ENCODE measurements at places on chromosomes 11 and 22.

DNA sequence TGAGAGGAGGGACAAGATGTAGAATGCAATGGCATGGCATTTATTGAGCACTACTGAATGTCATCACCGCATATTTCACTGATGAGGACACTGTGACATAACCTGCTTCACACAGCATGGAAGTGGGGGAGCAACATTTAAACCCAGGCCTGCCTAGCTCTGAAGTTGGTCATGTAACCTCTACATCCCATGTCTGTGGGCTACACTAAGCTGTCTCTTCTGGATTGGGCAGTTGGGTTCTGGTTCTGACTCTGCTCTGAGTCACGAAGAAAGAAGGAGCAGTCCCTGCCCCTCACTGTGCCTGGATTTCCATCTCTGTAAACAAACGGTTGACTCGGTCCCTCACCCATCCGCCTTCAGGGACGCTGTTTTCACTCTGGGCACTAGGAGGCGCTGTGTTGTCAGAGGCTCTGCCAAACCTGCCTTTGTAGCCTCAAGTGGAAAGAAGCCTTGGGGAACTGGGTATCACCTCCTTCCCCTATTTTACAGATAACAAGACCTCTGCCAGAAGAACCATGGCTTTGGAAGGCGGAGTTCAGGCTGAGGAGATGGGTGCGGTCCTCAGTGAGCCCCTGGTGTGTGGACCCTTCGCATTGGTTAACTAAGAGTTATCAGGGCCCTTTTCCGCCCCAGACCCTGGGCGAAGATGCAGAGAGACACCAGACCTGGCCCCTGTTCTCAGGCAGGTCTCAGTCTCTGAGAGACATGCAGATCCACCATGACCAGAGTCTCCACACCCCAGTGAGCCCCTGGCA lies 12.7 kb upstream of the ARHGEF17 start:
- peak; percentile 72 for DNase-seq

DNA sequence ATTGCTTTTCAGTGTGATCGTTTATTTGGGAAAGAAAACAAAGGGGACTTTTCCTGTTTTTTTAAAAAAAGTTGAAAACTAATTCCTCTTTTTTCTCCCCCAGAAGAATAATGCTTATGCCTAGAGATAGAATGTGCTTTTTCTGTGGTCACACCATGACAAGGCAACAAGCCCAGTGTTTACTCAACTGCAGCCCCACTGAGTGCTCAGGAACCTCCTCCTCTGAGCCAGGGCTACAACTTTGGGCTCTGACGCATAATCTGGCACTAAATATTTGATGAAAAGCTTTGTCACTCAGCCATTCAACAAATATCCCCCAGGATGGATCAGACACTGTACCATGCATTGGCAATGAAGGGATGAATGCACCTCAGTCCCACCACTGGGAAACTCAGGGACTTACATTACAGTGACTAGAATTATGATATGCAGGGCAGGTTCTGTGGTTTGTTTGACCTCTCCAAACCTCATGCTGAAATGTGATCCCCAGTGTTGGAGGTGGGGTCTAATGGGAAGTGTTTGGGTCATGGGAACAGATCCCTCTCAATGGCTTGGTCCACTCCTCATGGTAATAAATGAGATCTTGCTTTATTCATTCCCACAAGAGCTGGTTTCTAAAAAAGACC lies 155.9 kb downstream of the CCDC34 start:
- DNase-seq, result no peak

GRCh38 chr11:75503531-75504099 lies 22.1 kb downstream of the GDPD5 start:
- DNase-seq, result no peak

DNA sequence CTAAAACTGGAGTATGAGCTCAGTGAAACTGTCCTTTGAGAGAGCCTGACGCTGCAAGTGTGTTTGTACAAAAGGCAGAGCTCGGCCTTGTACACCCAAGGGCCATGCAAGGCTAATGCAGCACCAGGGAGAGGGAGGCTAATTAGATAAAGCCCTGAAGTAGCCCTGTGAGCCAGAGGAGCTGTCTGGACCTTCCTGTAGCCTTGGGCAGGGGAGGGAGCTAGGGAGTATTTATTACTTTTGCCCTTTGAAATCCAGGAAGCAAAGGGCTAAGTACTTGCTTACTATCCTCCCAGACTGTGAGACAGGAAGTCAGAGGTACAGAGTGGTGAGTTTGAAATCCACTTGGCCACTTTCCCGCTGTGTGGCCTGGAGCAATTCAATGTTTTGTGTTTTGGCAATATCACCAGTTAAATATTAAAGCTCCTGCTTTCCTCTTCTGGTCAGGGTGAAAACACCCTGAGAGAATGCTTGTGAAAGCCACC lies 10.2 kb upstream of the LDHA start:
- no peak for DNase-seq

DNA sequence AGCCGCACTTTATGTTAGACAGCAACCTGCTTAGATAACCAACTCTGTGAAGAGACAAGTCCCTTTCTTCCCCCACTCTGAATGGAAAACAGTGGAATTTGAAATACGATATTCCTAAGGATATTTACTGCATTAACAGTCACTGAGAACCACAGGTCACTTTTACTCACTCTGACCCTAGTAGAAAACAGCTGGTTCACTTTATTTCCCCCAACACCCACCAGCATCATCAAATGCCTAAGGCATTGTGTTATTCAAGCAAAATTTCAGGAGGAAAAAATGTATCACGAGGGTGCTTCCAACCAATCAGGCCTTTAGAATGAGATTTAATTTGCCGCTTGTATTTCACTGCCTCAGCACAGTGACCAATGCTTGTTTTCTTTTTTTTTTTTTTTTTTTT lies 1134.1 kb upstream of the CCDC90B start:
- no peak for DNase-seq

DNA sequence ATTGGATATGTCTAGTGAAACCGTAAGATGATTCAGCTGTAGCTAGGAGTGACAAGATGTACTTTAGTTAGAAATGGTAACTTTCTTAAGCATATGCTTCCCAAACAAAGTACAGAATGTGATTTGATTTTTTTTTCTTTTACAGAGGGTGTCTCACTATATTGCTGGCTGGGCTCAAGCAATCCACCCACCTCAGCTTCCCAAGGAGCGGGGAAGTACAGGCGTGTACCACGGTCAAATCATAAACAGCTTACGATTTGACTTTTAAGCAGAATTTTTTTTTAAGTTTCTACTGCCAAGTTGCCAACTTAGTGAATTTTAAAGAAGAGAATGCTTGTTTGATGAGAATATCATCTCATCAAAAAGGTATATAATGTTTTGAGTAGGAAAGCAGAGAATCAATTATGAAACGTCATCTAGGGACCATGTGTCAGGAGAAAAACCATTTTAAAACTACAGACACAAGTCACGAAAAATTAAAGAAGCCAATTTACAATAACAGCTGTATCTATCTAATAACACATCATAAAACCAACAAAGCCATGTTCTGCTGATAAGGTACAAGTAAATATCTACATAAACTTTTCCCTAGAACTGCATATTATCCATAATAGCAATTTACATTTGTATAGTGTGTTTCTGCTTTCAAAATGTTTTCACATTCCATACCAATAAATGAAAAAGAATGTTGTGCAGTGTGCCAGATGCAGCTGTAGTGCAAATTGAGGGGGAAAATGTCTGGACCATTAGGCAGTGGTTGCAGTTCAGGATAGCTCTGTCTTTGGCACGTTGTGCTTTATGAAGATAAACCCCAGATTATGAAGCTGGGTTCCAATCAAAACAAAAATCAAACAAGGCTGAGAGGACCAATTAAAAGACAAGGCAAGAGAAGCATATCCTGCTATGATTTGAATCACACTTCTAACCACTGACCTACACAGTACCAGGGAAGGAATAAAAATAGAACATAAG lies 33.7 kb upstream of the USP47 start:
- DNase-seq, result no peak

GRCh38 chr11:64438986-64439771 lies 80.2 kb downstream of the RPS6KA4 start:
- no peak for DNase-seq

DNA sequence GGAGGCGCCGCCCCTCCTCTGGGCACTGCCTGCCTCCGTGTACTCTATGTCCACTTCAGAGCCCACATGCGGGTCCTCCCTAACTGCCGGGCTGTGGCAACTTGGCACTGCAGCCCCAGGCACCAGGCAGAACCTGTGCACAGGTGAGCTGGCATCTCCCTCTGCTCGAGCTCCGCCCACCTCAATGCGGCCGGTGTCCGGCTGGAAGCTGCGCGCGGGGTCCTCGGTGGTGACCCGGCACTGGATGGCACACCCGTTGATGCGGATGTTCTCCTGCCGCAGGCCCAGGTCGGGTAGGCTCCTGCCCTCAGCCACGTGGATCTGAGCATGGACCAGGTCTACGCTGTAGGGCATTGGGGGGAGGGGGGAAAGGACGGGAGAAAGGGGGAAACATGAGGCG lies 9.1 kb downstream of the LRFN4 start:
- DNase-seq, result no peak

DNA sequence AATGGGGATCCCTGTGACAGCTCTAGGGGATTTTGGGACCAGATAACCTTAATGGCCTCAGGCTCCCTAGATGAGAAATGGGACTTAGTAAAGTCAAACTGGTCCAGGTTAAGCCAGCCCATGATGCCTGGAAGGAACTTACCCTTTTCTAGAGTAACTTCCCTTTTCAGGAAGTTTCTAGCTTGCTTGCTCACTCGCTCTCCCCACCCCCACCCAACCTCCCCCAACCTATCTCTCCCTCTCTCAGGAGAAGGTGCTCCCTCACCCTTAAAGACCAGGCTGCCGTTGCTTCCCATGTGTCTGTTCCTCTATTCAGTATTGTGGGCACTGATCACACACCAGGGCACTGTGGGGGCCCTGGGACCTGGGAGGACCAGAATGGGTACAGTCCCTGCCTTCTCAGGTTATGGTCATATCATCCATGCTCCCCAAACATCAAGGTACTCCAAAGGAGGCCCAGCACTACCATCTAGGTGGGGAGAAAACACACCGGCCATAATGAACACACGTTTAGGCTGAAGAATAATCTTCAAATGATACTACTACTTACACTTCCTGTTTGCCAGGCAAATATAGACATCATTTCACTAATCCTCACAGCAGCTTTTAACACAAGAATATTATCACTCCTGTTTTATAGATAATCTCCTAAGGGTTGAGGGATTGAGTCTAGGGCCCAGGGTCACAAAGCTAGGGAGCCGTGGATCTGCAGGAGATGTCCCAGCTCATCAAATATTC lies 18.2 kb downstream of the KCNQ1OT1 start:
- DNase-seq, result no peak

DNA sequence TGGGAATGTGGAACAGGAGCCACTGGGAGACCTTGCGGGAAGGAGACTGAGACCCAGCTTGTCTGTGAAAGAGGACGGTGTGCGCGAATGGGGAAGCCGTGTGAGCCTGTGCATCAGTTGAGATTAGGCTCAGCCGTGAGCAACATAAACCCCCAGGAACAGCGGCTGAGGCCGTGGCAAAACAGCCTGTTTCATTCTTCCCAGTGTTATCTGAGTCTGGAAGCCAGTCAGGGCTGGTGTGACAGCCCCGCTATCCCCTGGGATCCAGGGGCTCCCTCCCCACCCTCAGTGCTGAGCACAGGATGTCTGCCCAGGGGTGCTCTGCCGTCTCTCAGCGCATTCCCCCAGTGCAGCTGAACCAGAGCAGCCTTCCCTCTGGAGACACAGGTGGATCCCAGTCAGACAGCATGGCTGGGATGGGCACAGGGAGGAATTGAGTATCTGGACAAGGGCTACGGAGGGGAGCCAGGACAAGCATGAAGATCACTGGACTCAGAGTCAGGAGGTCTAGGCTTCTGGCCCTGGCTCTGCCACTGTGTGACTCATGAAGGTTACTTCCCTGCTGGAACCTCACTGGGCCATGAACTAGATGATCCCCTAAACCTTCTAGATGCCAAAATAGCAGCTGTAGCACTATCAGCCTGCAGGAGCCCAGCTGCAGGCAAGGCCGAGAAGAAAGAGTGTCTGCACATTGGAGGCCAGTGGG lies 8.6 kb downstream of the OAF start:
- no peak for DNase-seq

DNA sequence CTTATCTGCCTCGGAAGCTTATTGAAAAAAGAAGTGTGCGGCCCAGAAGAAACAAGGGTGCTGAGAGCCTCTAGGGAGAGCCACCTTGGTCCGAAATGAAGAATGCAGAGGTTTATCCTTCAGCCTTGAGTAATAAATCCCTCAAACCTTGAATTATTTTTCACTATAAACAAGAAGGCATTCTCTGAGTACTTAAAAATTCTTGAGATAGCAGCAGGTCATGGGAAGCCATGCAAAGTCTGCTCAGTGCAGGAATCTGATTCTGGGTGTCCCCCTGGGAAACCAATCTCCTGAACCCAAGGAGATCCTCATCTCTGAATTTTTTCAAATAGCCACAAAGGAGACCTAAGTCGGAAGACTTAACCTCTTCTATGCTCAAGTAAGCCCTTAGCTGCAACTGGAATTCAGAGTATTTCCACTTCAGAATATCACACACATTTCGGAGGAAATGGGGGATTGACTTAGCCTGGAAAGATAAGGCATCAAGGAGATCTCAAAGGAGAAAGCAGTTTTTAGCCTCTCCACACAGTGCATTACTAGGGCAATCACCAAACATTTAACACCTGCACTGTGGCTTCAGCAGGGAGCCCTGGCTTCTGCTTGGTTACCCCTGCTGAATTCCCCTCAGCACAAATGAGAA lies 365.0 kb downstream of the ETS1 start:
- no peak for DNase-seq

DNA sequence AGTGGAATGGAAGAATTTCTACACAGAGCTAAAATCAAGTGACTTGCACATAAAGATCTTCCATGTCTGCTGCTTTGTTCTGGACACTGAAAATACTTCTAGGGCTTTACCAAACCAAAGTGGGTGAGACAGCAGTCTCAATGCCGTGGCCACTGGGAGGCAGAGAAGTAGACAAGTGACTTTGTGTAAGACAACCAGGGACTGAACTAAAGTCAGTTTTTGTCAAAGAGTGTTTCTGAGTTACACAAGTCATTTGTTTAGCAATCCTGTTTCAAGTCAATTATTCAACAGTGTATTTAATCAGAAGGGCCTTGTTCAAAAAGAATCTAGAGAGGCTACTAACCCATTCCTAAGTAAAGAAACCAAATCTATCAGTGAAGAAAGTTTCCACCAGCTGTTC lies 46.6 kb downstream of the TCP11L1 start:
- no peak for DNase-seq

DNA sequence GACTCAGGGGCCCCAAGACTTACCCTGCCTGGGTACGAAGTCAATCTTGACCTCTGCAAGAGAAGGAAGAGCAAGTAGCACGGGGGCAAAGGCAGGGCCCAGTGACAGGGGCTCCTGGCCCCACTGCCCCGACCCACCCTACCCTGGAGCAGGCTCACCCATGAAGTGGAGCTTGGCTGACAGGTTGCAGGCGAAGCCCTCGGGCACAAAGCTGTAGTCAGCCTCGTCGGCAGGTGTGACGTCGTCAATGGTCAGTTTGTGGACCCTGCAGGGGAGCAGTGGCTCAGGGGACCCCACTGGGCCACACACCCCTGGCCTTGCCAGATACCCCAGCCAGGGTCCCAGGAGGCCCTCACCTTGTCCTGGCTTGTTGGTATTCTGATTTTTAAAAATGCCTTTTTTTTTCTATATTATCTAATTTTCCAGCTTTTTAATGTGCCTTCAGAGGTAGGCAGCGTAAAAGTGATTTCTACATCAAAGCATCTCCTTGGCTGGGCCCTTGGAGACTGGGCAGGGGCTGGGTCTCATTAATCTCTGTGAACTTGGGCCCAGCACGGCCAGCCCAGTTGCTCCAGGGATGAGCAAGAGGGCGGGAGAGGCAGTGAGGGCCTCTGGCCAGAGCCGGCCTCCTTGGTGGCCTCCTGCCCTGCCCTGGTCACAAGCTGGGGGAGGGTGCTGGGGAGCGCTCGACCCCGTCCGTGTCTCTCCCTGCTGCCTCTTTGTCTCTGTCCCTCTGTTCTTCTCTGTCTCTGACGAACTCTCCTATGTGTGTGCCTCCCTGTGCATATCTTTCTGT lies 11.3 kb downstream of the MYBPC3 start:
- no peak for DNase-seq

- no peak for DNase-seq
Observed at GRCh38 chr11:65036931-65037330, 4.1 kb upstream of the SAC3D1 start.

All from activated CD4-positive, alpha-beta T cell treated with anti-CD3 and anti-CD28 coated beads, Interleukin-2, amount 50 U/mL, for 1 hour (primary cell).